ENCODE measurements at places on chromosomes 4 and X. TPM values are rescaled to one million over a fixed set of nuclear protein-coding genes. Genes with fewer than 3 reads are reported as not detected.

Gene PAGE2B
- total RNA-seq: not detected

Gene RHOH
- total RNA-seq: not detected

Gene SLC2A9
- total RNA-seq: 1.6 TPM

Gene DUX4
- not detected for total RNA-seq

Gene FRAS1
- total RNA-seq: 4.1 TPM

Gene CLGN
- 0.09 TPM for total RNA-seq

Gene CXCL3
- 0.94 TPM for total RNA-seq

Gene NDNF
- not detected for total RNA-seq

Gene NPY2R
- not detected for total RNA-seq

Gene STS
- 2.2 TPM for total RNA-seq

Gene SPANXN3
- not detected for total RNA-seq

All from endothelial cell of coronary artery (primary cell).